SHP77 treated with DMSO at 0.1 percent for 48 hours (cell line): ENCODE measurements at places on chromosomes 7 and 10.

- no peak for DNase-seq
Measured at GRCh38 chr7:154862153-154862791, 140.7 kb downstream of the PAXIP1 start.

GRCh38 chr7:471866-472639 is 47.6 kb downstream of the PDGFA start:
- DNase-seq = no peak

DNA sequence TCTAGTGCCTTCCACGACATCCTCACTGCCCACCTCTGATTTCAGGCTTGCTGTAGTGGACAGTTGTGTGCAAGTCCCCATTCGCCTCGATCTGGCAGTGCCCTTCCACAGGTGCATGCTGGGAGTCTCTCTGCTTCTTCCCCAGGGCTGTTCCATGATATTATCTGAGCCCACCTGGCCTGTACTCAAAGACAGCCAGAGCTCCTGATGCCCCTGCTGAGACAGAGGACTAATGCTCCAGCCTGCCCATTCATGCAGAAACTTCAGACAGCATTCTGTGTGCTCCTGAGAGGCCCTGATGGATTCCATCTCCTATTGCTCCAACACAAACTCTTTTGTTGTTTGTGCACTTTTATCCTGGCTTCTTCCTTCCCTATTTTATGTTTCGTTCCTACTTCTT is 164.8 kb upstream of the PRSS58 start:
- DNase-seq = no peak

- DNase-seq = no peak
Measured at GRCh38 chr10:48634198-48634983, 29.5 kb upstream of the ARHGAP22 start.

DNA sequence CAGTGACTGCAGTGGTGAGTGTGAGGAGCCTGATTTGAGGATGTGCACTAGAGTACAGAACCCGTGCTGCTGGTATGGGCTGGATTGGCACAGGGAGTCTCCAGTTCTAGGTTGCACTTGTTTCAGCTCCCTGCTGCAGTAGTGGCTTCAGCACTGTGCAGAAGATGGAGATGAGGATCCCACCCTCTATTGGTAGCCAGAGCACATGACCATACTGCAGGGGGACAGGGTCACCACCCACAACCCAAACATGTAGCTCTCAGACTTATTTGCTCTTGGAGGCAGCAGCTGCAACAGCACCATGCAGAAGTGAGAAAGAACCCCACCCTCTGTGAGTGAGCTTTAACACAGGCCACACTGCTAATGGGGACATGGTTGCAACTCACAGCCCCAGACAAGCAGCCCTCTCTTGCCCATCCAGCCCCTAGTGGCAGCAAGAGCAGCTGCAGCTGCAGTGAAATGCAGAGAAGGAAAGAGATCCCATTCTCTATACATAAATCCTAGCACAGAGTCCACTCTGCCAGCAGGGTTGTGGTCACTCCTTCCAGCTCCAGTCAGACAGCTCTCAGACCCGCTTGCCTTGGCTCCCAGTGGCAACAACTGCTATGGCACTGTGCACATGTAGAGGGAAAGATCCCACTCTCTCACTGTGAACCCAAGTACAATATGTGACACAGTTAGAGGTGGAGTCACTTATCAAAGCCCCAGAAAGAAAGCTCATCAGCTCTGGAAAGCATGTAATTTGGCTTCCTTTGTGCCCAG is 51.4 kb upstream of the SCIN start:
- peak; percentile 39 for DNase-seq
